ENCODE measurements at places on chromosomes 3 and 15.

DNA sequence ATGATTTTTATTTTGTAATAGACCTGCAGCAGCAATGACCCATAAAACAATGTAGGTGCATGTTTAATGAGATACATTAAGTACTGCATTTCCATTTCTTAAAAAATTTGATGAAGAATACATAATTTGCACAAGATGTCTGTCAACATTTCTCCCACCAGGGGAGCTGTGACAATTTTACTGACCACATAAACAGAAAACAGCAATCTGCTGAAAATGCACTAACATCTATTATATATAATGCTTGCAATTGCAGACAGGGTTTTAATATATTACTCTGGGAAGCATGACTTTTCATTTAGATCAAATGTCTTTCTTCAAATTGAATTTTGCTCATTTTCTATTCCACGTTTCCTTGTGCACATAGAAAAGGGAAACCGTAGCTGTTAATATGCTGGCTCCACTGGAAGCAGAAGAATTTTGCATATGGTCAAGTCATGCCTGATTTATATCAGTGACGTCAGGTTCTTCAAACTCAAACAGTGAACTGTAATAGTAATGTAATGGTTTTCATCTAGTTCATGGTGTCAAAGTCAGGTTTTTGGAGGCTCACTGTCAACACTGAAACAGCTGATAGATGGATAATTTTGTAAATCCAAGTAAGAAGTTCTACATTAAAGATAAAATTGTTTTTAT, 79.8 kb upstream of the IGF1R start:
- no peak for DNase-seq

DNA sequence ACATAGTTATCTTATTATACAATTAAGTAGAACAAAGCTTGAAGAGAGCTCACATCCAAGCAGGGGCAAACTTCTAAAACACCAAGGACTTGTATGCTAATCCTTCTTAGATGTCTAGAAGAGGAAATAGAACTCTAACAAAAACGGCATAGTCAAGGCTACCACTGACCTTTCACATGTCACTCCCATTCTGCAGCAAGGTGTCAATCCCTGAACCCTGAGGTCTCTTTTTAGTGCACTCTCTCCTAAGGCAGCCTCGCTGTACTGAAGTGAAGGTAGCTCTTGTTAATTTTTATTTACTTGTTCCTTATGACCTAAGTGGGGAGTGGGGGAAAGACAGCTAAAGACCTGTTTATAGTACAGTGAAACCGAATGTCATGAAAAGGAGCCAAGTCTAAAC, 506.5 kb downstream of the FOXP1 start:
- no peak for DNase-seq

DNA sequence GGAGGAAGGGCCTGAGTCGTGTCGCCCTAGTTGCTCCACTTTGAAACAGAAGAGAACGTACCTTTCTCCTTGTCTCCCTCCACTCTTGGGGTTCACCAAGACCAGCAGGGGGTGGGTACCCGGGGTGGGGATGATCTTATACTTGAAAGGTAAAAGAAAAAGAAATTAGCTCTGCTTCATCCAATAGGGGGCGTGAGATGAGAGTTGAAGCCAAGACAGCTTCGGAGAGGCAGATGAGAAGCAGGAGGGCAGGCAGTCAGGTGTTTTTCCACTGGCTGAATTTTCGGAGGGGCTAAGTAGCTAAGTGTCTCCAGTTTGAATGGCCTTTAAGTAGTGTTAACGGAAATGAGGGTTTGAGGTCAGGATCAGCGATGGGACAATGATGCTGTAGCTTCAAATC, 100.4 kb downstream of the DGKG start:
- no peak for DNase-seq

GRCh38 chr3:105564546-105565288, 198.0 kb downstream of the ALCAM start:
- no peak for DNase-seq

GRCh38 chr15:25670025-25670554, 193.0 kb downstream of the ATP10A start:
- DNase-seq = no peak

DNA sequence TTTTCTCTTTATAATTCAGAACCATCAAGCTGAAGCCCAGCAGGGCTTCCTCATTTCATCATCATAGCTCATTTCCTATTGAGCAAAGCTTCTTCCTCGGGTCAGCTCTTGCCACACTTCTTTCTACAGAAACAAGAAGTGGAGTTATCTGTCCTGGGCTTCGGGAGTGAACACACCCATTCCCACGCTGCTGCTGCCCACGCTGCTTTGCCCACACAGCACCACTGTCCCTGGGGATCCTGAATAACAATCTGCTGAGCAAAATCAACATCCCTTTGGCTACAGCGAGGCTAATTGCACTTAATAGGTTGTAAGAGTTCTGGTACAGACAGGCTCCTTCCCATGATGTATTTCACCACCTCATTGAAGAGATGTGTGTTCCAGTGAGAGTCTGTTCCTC, 23.7 kb downstream of the CEP19 start:
- no peak for DNase-seq

GRCh38 chr15:75335705-75336355, at the start of gene COMMD4:
Gene COMMD4 (plus strand): TSS chr15:75336063. CDS start chr15:75336090, 27 bp downstream.
- peak; percentile 79 for DNase-seq

GRCh38 chr3:53243165-53243564, 12.7 kb downstream of the TKT start:
- no peak for DNase-seq

GRCh38 chr3:113895964-113896363, 51.8 kb upstream of the ZDHHC23 start:
- no peak for DNase-seq

GRCh38 chr3:8663177-8664061, 18.8 kb upstream of the SSUH2 start:
- peak; percentile 17 for DNase-seq

- no peak for DNase-seq
Measured at GRCh38 chr15:80885016-80885579, 104.5 kb downstream of the MESD start.

DNA sequence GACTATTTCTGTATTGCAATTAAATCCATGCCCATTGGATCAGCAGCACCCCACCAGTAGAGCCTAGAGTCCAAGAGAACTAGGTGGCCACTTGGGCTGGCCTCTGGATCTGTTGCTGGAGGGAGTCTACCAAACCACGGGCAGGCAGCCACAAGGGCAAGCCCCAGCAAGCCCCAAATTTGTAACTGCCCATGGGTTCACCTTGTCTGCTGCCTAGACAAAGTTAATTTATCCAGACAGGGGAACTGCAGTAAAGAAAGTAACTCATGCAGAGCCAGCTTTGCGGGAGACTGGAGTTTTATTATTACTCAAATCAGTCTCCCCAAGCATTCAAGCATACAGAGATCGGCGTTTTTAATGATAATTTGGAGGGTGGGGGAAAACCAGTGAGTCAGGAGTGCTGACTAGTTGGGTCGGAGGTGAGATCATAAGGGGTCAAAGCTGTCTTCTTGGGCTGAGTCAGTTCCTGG, 74.0 kb upstream of the TERB2 start:
- no peak for DNase-seq

- no peak for DNase-seq
Measured at GRCh38 chr3:4517643-4518311, 24.6 kb downstream of the ITPR1 start.
